ENCODE measurements at places on chromosomes 4 and X.

- no peak for DNase-seq
These were observed 5.0 kb downstream of the CACNA1F start for GRCh38 chrX:49228185-49228584.

DNA sequence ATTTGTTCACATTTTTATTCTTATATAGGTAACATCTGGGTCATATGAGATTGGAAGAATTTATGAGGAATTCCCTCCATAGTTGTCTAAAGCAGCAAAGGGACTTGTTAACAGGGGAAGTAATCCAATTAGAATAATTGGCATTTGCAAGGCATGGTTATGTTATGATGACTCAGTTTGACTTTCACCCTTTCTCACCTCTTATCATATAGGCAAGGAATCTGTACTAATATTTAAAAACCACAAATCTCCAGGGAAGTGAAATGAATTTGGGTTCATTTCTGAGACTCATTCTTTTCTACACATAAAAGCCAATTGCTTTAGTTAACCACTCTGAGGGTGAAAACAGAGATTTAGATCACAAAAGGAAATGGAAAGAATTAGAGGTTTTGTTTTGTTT, 281.5 kb upstream of the DKK2 start:
- no peak for DNase-seq

DNA sequence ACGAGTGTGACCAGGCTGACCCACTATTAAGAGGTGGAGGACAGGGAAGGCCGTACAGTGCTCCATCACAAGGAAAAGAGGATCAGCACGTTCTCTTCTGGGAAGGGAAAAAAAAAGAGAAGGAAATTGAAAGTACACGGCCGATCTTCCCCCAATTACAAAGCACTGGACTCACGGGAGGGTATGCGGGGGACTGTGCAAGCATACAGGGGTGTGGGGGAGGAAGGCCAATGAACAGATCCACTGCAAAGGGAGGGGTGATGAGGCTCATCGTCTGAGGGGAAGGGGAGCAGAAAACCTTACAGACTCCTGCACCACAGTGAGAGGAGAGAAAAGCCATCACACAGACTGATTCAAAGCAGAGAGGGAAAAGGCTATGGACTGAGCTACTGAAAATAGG, 1.1 kb downstream of the ELK1 start:
- no peak for DNase-seq

DNA sequence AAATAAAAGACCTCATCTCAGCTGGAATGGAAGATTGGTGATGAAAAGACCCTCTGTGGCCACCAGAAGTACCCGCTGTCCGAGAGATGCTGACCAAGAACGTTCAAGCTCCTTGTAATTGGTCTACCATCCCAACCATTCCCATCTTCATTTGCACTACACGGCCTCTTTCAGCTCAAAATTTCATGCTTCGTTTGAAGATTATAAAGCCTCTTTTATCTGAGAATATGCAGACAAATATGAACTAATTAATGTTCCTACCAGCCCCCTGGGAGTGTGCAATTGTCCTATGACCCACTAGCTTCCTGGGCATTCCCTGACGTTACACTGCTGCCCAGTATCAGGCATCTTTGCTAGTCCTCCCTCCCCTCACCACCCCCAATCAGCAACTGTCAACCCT, 583.7 kb downstream of the MID1IP1 start:
- no peak for DNase-seq

DNA sequence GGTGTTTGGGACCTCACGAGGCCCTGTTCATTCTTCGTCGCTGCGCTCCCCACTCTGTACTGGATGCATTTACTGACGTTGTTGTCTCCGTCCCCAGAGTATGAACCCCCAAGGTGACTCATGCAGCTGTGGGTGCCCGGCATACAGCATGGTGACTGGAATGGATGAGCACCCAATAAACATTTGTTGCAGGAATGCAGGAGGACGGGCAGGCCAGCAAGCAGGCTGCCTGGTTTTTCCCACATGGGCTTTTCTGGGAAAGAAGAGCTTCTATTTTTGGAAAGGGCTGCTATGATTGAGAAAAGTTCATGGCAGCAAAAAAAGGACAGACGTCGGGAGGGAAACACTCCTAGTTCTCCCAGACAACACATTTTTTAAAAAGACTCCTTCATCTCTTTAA, 893 bp upstream of the SOD3 start:
- DNase-seq = no peak

Data from T-helper 9 cell (primary cell).